Esophagus muscularis mucosa (tissue), 4 donors: ENCODE measurements at places on chromosomes 5 and 9. TPM values are rescaled to one million over a fixed set of nuclear protein-coding genes. Genes with fewer than 3 reads are reported as not detected.

ENHO gene
- 0.50 TPM for total RNA-seq

GNG10 gene
- 94.3 TPM for total RNA-seq

C8G gene
- total RNA-seq, result not detected

DCANP1 gene
- total RNA-seq, result not detected

OR13C8 gene
- total RNA-seq, result not detected

TRPM3 gene
- total RNA-seq, result 0.13 TPM

THBS4 gene
- 119 TPM for total RNA-seq
